ENCODE measurements at places on chromosomes 5 and 9.

DNA sequence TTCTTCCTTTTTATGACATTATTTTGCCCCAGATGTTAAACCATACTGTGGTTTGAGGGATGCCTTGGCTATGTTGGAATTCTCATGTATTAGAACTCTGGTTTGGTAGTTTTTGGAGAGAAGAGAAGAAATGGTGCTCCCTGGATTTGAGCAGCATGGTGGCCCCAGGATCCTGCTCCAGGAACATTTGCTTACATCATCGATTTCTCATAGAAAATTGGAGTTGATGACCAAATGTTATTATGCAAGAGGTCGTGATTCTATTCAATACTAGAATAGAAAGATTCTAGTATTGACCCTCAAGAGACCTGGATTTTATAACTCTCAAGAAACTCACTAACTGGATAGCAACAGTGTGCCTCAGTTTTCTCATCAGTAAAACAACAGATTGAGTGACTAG, 77.5 kb upstream of the GNAQ start:
- no peak for DNase-seq

- peak; percentile 27 for DNase-seq
Observed at GRCh38 chr9:116286297-116286696, 132.7 kb downstream of the PAPPA start.

GRCh38 chr5:36878392-36879082, 2.0 kb downstream of the NIPBL start:
- DNase-seq: no peak

GRCh38 chr9:20837166-20837565, 153.1 kb downstream of the FOCAD start:
- no peak for DNase-seq

- no peak for DNase-seq
Observed at GRCh38 chr5:177445052-177445916, 1.3 kb upstream of the PRR7 start.

DNA sequence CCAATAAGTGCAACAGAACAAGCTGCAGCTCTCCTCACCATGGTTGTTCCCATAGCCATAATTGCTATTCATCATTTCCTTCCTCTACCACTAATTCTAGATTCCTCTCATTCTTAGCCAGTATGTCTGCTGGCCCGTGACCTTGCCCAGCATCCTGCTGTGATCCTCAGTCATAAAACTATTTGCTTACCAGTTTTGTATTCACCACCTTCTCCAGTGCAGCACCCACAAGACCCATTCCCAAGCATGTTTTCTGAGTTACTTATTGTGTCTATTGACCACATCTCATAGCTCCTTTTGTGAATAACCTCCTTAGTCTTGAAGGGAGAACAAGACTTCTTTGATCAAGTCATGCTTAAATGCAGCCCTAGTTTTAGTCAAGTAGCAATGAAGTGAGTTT, 488.0 kb upstream of the CTNND2 start:
- DNase-seq: no peak

- DNase-seq: no peak
Observed at GRCh38 chr5:134088291-134088690, 26.2 kb upstream of the TCF7 start.

- no peak for DNase-seq
Observed at GRCh38 chr9:37370968-37371563, 51.4 kb upstream of the GRHPR start.

- DNase-seq: no peak
Observed at GRCh38 chr9:109302606-109303005, 18.3 kb downstream of the EPB41L4B start.

DNA sequence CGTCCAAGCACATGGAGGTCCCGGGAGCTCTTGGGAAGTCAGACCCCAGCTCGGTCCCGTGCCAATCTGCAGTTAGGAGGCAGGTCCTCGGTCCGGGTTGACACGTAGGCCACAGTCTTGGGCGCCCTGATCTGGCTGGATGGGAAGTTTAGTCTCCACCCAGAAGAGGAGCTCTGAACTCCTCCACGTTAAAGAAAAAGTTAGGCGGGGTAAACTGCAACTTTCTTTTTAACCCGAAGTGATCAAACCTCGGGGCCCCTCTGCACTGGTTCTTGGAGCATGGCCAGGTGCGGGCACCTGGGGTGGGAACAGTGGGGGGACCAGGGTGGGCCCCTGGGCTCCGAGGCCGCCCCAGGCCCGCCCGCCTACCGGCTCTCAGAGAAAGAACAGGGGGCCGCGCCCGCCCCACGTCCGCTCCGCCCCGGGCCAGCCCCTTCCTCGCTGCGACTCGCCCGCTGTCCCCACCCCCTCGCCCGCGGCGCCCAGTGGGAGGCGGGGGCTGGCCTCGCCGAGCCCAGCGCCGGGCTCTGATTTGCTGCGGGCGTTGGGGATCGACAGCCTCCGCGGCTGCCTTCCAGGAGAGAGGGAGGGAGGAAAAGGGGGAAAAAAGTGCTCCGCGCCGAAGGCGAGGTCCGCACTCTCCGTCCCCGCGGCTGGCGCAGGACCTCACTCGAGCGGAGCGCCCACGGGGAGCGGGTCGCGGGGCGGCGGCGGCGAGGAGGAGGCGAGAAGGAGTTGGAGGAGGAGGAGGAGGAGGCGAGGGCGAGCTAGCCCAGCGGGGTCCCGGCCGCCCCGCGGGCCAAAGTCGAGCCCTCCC, at the start of gene COL5A1:
Gene COL5A1, plus strand, starts transcription at position 631 of the 817 bp plus-strand sequence. CDS start 385 bp downstream, outside the sequence.
- peak; percentile 62 for DNase-seq

GRCh38 chr5:34685485-34686165, 29.5 kb downstream of the RAI14 start:
- DNase-seq: no peak

DNA sequence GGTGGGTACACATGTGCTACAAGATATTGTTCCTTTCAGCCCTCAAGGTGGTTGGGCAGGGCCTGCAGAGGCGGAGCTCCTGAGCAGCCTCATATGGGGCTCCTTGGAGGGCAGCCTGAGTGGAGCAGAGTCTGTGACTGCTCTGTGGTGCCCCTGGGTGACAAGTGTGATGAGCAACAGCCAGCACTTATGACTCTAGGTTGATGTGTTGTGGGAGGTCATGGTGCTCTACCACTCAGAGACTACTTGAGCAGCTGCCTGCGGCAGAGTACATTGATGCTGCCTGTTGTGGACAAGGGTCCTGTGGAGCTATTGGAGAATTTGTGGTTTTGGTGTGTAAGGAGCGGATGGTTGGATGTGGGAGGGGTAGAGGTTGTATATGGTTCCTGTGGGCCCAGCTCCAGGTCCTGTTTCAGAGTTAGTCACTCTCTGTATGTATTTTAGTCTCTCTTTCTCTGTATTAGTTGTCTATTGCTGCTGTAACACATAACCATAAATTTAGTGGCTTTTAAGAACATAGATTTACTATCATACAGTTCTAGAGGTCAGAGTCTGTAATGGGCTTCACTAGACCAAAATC, 141.3 kb downstream of the SREK1 start:
- DNase-seq: no peak

GRCh38 chr9:125549891-125550885, 156.8 kb downstream of the MAPKAP1 start:
- DNase-seq: peak; percentile 59

DNA sequence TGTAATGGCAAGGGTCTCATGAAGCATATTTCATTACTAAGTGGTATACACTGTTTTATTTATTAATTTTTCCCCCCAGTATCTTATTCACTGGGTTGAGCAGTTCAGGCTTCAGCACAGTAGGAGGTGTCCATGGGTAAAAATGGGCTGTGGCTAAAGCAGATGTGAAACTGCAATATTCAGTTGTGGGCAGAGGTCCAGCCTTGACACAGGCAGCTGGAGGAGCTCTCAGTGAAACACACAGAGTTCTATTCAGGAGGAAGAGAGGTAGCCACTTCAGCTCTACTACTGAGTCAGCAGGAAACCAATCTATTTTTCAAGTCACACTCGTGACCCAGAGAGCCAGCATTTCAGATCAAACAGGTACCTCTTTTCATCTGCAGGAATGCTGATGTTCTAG, 418.3 kb downstream of the CDH10 start:
- DNase-seq: no peak

- DNase-seq: no peak
Observed at GRCh38 chr5:68745448-68745847, 348.4 kb upstream of the SLC30A5 start.

GRCh38 chr5:79582186-79582585, 30.1 kb upstream of the TENT2 start:
- no peak for DNase-seq

GRCh38 chr9:8115570-8115969, 316.0 kb upstream of the DMAC1 start:
- DNase-seq: no peak

DNA sequence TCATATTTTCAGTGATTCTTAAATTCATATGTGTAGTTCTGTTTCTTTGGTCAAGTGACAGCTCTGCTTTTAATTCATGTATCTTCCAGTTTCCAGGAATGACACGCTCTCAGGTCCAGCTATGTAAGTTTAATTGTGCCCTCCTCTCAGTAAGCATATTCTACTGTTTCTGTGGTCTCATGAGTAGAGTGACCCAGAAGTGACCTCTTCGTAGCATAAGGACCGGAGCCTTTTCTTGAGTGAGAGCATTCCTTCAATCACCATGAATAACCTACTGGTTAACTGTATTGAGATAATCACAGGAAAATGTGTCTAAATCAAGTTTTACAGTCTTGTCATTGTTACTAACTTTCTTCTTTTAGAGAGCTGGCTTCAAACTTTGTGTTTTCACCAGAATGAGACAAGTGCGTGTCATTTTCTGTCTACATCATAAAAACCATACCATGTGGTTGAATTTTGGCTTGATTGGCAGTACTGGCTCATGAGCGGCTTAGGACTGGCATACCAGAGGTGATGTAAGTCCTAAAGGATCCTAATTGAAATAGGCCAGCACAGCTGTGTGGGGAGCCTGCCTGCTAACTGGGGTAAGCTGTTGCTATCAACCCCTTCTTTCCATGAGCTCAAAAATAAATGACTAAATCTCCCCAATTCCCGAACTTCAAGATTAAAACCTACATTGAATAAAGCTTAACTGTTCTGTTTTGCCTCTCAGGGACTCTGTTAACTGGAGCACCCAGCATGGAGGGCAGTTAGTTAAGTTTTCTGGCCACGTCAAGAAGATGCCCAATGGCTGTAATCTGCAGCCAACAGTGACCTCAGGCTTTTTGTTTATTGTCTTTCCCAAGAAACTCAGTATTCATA, 4.8 kb downstream of the ADAMTSL1 start:
- no peak for DNase-seq

Data from renal cortex interstitium (tissue), 15 donors.